Sciatic nerve (tissue), 2 donors: ENCODE measurements at places on chromosomes 16 and 17. TPM values are rescaled to one million over a fixed set of nuclear protein-coding genes. Genes with fewer than 3 reads are reported as not detected.
A peak's percentile ranks its signal among the peaks of the same experiment; 100 is the strongest.

GRCh38 chr17:31537565-31538011 is 146.1 kb downstream of the RAB11FIP4 start:
- no peak for DNase-seq

Gene TBC1D3H
- not detected for total RNA-seq

GRCh38 chr17:78935419-78936323 is 10.5 kb upstream of the TIMP2 start:
- peak; percentile 83 for DNase-seq

Gene CCT6B
- total RNA-seq: 2.9 TPM

Gene DPEP2NB
- not detected for total RNA-seq

Gene SLC2A4
- total RNA-seq: 6.1 TPM

DNA sequence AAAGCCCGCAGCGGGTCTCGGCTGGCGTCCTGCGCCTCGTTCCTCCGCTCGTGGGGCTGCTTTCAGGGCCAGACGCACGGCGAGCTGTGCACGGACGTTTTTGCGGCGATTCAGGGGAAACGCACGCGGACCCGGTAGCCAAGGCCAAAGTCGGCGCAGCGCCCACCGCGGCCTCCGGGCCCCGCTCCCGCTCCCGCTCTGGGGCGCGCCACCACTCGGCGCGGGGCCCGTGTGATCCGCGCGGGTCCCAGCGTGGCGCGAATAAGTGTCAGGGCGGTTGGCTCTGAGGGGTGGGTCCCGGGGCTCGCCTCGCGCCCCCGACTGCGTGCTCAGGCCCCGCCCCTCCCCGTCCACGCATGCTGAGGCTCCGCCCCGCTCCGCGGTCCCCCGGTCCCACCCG is 694 bp upstream of the TBCD start:
- peak; percentile 72 for DNase-seq

Gene ICAM2
- 38.2 TPM for total RNA-seq

DNA sequence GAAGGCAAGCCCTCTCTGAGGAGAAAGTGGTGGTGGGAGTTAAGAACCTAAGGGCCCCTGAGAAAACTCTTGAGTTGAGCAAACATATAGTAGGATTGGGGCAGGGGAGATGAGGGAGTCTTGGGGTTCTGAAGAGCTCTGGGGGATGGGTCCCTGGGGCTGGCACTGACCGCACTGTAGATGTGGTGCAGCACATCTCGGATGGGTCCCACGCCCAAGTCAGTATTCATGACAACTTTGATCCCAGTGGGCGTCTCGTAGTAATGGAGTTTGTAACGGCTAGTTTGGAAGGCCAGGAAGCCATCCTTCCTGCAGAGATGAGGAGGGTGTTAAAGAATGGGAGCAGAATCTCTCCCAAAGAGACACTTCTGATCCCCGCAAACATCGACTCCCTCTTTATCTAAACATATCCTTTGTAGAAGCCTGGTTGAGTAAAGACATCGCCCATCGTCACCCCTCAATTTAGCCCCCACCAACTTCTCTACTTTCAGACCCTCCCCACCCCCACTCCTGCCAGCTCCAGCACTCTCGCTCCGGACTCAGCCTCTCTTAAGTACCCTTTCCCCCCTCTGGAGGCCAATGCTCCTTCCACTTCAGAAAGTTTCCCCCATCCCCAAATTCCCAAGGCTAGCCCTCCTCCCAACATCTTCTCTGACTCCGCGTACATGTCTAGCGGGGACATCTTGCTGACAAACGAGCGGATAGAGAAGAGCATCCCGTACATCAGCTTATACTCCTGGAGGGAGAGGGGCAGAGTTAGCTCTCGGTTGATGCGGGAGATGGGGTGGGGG is 710 bp downstream of the TRAPPC1 start:
- peak; percentile 53 for DNase-seq

DNA sequence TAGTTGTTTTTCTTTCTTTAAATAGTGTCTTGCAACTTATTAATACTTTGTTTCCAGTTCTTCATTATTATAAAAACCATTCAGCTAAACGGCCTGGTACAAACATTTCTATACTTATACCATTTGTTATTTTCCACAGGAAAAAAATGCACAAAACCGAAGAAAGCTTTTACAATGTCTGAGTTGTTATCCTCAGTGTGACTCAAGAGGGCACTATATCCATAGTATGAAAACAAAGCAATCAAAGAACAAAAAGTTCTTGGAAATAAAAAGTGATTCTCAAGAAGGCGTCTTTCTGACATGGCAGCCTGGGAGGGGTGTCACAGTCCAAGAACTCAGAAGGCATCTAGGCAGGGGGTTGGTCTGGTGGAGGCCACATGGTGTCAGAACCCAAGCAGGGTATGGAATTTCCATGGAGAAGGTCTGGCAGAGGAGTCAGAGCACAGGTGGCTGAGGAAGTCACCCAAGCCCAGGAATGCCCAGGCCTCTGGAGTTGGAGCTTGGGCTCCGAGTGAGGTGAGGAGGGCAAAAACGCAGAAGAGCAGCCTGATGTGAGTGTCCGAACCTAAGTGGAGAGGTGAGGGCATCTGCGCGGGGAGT is 70.9 kb upstream of the ATP2A3 start:
- no peak for DNase-seq

DNA sequence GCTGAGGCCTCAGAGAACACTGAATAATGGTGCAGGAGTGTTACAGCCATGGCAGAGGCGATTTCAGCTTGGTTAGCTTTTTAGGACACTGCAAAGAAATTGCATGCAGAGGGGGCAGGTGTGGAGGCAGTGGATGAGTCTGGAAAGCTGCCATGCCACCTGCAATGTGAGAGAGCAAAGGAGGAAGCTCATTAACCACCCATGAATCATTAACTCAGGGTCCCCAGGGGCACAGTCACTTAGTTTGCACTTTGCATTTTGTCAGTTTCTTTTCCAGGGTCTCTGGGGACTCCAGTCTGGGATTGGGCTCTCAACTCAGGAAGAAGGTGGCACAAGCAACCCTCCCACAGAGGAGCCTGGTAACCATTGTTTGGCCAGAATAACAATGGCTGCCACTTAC is 132.9 kb downstream of the USP31 start:
- DNase-seq: no peak

- peak; percentile 60 for DNase-seq
Measured at GRCh38 chr17:42849451-42850181, 1.4 kb upstream of the AOC3 start.

- peak; percentile 25 for DNase-seq
Measured at GRCh38 chr16:27980076-27980775, 83.3 kb downstream of the GSG1L start.

DNA sequence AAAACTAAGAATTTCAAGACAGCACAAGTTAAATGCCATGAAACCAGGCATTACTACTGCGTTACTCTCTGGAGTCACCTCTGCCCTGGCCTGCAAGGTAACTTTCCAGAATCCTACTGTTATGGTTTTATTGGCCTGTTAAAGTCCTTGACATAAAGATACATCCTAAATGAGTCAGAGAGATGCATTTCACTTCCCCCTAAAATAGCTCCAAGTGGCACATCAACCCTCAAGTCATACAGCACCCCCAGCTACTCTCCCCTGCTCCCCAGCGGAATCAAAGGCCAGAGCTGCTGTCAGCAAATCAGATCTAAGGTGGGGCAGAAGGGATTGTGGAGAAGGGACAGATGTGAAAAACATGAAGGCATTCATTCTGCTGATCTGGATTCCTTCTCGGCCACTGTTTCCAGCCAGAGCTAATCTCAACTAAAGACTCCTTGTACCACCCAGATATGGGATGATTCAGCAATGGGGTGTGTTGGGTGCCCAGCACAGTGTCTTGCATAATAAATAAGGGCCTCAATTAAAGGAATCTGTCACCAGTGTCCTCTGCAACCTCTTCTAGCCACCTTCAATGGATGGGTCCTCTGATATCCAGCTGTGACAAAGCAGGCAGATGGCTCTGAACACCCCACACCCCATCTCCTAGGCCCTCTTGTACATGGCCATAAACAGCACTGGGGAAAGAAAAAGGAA is 8.5 kb upstream of the CCL1 start:
- DNase-seq: no peak

DNA sequence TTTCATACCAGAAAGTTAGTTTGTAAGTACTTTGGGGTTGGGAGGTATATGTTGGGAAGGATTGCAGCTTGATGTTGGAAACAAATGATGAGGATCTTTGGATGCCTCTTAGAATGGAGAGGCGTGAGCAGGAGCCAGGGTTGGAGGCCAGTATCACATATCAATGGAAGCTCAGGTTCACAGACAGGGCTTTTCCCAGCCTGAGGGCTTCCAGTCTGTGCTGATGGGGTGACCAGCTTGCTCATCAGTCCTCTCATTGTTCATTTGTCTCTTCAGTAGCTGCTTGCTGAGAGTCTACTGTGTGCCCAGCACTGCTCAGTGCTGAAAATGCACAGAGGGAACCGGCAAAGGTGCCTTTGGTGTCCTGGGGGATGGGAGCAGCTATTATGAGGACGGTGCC is 5.8 kb downstream of the DNAAF1 start:
- no peak for DNase-seq

Gene PMP22
- total RNA-seq: 2,465 TPM

Gene HSD17B2
- total RNA-seq: not detected

DNA sequence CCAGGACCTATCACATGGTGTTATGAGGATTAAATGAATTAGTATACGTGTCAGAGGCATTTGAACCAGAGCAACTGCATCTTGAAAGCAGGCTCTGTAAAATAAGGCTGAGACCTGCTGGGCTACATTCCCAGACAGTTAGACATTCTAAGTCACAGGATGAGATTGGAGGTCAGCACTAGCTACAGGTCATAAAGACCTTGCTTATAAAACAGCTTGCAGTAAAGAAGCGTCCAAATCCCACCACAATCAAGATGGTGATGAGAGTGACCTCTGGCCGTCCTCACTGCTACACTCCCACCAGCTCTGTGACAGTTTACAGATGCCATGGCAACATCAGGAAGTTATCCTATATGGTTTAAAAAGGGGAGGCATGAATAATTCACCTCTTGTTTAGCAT is 71.8 kb downstream of the IRF8 start:
- DNase-seq: no peak

GRCh38 chr16:79849119-79849518 is 248.6 kb upstream of the MAF start:
- DNase-seq: no peak

Gene RHBDL3
- 1.1 TPM for total RNA-seq

Gene DGKE
- total RNA-seq: 16.8 TPM

DNA sequence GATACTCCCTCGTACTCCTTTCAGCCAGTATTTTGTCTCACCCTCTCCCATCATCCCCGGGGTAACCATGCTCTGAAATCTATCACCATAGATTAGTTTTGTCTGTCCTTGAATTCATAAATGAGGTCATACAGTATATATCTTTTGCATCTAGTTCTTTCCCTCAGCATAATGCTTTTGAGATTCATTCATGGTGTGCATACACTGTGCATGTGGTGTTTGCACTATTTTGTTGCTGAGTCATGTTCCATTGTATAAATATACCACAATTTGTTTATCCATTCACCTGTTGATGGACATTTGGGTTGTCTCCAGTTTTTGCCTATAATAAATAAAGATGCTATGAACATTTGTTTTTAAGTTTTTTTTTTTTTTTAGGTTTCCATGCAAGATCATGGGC is 34.2 kb upstream of the NLRP1 start:
- DNase-seq: no peak

Gene PYDC1
- not detected for total RNA-seq

DNA sequence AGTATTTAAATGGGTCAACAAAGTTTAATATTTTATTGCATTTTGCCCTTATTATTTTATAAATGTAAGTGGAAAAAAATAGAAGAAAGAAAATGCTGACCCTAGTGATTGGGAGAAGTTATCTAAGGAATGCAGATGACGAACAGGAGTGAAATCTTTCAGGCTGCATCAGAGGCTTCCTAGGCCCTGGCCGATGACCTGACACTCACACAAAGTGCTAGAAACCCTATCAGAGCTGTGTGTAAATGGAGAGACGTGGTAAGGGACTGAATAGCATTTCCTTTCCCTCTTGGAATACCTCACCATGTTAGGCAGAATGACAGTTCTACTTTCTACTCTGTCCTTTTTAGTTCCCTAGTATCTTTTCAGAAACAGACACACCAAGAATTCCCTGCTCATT is 44.9 kb upstream of the CNEP1R1 start:
- no peak for DNase-seq

- DNase-seq: no peak
Measured at GRCh38 chr16:1548727-1549126, 15.3 kb downstream of the TMEM204 start.

- DNase-seq: no peak
Measured at GRCh38 chr16:67268136-67268579, 11.2 kb upstream of the PLEKHG4 start.

DNA sequence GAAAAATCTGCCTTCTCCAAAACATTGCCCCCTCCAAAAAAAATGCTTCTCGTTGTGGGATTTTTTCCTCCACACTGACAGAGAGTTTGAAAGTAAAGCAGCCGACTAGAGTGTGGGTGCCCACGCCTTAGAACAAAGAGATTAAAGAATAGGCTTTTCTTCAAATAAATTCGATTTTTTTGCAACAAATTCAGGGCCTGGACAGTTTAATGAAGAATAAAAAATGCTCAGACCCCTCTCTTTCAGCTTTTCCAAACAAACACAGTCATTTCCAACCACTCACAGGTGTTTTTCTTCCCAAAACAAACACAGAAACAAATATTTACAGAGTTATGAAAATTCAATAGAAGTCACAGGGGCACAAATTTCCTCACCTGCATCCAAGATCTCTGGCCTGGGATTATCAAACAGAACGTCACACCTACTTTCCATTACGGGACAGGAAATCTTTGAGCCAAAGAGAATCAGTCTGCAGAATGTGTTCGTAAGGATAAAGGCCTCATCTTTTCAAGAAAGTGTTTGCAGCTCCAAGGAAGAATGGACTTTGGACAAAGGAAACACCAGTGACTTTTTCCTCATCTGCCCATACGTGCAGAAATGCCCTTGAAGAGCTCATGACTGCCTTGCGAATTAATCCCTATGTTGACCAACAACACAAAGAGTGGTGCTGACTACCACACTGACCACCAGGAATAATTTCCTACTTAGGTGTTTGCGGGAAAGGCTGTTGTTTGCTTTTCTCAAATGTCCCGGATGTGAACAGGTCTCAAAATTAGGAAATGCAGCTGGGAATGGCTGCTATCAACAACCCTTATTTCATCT is 31.3 kb upstream of the TOX3 start:
- DNase-seq: no peak

Gene KCNJ2
- 11.9 TPM for total RNA-seq

Gene CRHR1
- total RNA-seq: 0.36 TPM

GRCh38 chr17:4928881-4929280 is 3.2 kb upstream of the GP1BA start:
- no peak for DNase-seq

DNA sequence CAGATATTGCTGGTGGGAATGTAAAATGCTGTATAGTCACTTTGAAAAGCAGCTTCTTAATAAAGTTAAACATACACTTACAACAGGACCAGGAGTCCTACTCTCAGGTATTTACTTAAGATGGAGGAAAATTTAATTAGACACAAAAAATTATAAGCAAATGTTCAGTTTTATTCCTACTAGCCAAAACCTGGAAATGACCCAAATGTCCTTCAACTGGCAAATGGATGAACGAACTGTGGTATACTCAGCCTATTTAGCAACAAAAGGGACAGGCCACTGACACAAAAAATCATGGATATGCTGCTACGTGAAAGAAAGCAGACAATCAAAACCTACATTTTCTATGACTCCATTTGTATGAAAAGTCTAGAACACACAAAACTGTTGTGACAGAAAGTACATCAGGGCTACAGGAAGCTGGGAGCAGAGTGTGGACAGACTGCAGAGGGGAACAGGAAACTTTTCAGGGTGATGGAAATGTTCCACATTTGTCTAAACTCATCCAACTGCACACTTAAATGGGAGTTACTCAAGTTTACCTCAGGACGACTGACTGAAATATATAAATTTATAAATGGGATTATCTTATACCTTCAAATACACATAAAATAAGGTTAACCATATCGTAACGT is 49.3 kb upstream of the MNT start:
- no peak for DNase-seq

Gene ITGB3
- 30.2 TPM for total RNA-seq
